ENCODE measurements at places on chromosomes 2 and 18.

- no peak for DNase-seq
These were observed 127.1 kb downstream of the STK39 start for GRCh38 chr2:168120310-168120709.

- no peak for DNase-seq
These were observed 114.1 kb downstream of the ZNF516 start for GRCh38 chr18:76380791-76381405.

GRCh38 chr18:51614033-51614432 lies 416.6 kb upstream of the MEX3C start:
- no peak for DNase-seq

GRCh38 chr18:44724105-44724778 lies 43.6 kb downstream of the SETBP1 start:
- DNase-seq, result no peak

DNA sequence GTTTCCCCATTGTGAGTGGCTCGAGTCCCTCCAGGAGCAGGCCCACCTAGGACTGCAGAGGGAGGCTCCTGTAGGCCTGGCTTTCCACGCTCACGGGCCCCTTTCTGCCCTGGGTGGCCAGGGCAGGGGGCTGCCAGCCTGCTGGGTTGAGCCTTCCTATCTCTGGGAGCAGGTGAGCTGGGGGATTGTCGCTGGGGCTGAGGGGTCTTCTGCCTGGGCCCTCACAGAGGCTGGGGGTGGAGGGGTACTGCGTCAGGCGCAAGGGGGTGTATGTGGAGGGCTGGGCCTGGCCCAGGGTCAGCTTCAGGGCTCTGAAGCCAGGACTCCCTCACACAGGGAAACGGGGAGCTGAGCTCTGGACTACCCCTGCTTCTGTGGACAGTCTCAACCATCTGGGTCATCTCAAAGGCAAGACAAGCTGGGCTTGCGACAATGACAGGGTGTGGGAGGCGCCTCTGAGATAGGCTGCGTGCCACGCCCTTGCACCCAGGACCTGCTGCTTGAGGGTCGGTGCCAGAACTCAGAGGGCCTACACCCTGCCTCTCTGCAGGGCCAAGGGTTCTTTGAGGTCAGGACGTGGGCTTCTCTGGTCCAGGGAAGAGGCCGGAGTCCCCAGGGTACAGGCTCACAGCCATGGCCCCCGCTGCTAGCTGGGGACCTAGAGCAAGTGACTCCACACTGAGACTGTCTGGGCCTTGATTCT lies 206.1 kb downstream of the TWIST2 start:
- DNase-seq, result no peak

- DNase-seq, result no peak
These were observed 34.2 kb downstream of the ATOH8 start for GRCh38 chr2:85787981-85788340.

DNA sequence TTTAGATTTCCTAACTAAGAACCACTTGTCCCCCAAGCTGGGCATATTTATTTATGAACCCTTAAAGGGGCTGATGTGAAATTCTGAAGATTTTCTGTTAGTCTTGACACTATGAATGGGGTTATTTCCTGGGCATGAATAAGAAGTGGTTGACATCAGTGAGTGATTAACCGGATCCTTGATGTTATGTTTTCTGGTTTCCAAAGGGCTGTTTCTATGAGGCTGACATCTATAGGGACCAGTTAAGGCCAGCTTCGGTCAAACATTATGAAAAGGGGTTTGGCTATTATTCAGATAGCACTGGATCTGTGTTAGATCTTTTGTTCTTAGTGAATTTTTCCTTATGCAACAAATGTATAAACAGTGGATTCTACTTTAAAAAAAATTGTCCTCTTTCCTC lies 443.7 kb upstream of the SPRED2 start:
- DNase-seq, result no peak

DNA sequence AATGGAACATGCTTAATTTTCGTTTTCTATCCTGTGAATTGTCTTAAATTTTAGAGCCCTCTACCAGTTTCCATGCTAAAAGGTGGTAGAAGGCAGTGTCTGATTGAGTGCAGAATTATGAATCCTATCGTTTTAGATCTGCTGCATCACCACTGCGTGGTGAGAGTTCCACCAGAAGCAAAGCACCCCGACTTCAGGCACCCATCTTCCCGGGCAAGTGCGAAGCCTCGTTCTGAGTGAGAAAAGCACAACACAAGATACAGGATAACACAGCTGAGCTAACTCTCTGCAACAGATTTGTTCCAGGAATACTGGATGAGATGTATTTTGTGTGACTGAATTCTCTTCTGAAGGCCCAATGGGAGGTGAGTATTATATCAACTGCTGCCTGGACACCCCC lies 471.5 kb downstream of the EIPR1 start:
- DNase-seq, result no peak

DNA sequence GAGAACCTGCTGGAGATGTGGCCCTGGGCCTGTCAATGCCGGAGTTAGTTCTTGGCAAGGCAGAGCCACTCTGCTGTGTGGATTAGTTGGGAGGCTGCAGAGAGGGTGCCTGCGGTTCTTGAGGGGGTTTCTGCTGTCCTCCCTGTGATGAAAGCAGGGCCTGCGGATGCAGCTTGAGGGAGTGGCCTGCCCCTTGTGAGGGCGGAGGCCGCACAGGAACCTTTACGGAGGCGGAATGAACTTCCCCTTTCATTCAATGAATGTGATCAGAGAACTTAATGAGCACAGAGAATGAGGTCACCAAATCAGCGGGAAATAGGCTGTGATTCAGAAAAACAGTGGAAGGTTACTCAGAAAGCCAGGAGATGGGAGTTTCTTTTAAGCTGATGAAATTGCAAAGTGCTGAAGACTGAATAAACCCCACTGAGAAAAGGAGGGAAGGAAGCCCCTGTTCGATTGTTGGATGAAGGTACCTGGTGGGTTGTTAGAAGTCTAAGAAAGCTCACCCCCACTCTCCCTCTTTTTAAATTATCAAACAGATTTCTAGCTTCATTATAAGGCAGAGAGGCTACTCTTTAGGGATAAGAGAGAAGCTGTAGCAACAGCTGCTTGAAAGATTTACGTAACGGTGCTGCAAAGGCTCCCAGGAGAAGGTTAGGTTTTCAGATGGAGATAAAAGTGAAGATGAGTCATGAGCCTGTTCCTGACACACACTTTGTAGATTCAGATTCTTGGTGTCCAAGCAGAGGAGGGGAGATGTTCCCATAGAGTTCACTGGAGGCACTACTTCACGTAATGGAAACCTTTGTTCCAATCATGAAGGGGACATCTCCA lies 47.4 kb downstream of the VWA3B start:
- DNase-seq, result no peak

DNA sequence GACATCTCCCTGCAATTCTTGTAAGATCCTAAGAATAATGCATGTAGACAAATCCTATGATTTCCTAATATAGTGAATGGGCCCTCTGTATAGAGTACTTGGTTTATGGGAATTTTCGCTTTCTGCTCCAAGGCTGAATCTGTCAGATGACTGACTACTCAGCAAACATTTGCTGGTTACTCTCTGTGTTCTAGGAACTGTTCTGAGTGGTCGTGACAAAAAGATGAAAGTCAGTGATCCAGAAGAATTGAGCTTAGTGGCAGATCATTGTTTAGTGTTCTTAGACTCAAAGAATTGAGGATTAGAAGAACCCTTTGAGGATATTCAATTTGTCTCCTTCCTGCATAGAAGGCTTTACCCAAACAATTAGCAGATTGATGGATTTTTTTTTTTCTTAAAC lies 10.0 kb downstream of the XRCC5 start:
- no peak for DNase-seq

- DNase-seq, result no peak
These were observed 121.0 kb upstream of the HAAO start for GRCh38 chr2:42913280-42913878.

DNA sequence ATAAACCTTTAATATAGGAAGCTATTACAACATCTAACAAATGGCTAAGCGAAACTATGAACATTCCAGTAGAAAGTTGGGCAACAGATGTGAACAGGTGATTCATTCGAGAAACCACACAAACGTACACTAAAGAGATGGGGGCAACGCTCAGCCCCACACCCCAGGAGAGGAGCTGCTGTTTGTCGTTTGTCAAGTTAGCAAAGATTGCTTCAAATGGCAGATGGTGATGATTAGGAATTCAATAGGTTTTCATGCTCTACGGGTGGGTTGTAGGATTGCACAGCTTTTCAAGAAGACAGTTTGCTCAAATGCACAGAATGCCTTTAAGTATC lies 154.7 kb upstream of the HDAC4 start:
- DNase-seq, result no peak

DNA sequence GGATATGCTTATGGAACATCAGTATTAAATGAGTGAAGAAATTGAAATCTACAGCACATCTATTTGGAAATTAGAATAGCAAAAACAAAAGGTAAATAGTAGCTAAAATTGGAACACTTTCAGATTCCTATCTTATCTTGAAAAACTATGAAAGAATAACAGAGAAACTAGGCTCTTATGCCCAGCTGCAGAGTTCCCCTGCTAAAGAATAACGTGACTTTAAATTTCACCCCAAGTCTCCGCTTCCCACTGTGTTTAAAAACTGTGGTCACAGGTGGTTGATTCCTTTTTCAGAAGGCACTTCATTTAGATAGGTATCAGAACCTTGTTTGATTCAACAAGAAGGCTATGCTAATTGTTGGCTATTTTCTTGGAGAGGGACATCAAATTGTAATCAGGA lies 30.1 kb downstream of the ARHGAP28 start:
- DNase-seq, result no peak

DNA sequence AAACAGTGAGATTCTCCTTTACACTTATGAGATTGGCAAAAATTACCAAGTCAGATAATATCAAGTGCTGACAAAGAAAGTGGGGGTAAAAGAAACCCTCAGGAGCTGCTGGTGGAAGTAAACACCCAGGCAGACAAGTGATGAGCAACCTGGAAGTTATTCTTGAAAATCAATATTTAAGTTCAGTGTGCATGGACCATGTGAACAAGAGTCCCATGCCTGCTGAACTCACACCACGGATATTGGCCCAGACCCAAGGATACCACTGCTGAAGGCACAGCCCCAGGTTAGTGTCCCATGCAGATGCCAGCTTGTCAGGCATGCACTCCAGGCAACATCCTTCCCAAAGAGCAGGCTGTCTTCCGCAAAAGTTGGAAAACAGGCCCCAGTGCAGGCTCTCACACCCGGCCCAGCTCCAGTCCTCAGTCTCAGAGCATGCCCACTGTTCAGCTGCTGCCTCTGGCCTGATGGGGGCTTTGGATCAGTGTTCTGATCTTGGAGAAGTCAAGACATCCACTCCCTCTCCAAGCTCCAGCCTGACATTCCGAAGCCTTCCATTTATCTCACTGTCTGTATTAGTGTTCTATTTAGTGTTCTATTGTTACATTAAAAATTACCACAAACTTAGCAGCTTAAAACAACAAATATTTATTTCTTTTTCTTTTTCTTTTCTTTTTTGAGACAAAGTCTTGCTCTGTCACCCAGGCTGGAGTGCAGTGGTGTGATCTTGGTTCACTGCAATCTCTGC lies 70.0 kb downstream of the HS1BP3 start:
- no peak for DNase-seq

- no peak for DNase-seq
These were observed 413.5 kb downstream of the NBAS start for GRCh38 chr2:15147591-15147990.

- no peak for DNase-seq
These were observed 249.9 kb downstream of the PLCL1 start for GRCh38 chr2:198054299-198054698.

- no peak for DNase-seq
These were observed 2.7 kb upstream of the HSBP1L1 start for GRCh38 chr18:79961527-79962291.

DNA sequence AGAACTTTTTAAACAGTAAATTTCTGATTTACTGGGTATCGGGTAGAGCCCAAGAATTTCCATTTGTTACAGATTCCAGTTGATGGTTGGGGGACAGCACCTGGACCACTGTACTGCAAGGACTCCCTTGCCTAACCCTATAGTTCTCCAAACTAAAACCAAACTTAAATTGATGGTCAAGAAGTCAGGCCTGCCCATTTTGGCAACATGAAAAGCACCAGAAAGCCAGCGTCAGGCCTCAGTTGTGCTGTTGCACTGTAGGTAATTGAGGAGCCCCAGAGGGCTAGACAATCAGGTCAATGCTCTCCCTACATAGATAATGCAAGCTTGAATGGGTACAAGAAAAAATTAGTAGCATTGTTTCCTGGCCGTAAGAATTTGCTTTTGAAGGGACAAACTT lies 40.5 kb downstream of the NOP58 start:
- DNase-seq, result no peak

DNA sequence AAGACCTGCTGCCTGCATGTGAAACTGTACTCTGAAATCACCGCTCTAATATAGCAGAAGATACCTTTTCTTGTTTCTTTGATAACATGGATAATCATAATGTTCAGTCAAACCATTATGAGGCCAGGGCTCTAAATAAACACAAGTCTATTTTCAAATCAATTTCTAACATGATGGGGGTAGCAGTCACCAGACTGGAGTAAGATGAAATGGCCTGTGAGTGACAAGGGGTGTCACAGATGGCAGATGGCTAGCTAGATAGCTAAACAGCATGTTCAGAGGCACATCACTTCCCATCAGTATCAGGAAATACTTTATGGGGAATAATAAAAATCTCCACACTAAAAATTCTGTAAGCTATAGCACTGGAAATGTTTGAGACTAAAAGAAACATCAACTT lies 14.0 kb downstream of the MBD2 start:
- DNase-seq, result no peak

DNA sequence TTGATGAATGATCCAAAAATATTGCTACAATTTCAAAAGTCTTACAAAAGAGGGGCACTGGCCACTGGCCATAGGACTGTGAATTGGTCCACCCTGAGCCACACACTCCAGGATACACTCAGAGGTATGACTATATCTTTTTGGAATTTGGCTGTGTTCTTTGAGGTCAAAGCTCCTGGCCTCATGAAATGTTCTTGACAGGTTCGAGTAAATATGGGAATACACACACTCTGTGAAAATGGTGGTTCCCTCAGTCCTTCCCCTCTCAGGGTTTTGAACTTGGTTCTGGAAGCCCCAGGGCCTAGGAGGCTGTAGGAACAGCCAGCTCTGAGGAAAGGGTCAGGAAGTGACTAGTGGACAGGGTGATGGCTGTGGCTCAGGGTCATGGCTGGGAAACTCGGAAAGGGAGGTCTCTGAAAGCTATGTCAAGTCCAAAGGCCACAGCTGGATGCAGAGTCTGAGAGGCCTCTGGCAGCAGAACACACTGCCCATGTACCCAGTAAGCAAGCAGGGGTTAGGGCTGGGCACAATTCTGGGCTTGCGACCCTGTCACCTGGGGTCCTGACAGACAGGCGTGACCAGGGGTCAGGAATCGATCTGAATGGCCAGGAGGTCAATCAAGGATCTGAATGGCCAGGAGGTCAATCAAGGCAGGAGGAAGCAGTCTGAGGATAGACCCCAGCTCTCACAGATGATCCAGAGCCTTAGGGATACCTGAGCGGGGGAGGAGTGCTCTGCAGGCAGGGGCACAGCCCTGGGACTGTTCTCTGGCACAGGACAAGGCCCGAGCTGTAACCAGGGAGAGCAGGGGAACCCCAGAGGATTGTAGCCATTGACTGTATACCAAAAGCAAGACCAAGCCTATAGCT lies 223.4 kb upstream of the SMAD2 start:
- no peak for DNase-seq

GRCh38 chr2:222883420-222883819 lies 22.6 kb downstream of the ACSL3 start:
- DNase-seq, result no peak

Measured in left kidney (tissue), 8 donors.